ENCODE measurements at places on chromosomes 16 and 17.

DNA sequence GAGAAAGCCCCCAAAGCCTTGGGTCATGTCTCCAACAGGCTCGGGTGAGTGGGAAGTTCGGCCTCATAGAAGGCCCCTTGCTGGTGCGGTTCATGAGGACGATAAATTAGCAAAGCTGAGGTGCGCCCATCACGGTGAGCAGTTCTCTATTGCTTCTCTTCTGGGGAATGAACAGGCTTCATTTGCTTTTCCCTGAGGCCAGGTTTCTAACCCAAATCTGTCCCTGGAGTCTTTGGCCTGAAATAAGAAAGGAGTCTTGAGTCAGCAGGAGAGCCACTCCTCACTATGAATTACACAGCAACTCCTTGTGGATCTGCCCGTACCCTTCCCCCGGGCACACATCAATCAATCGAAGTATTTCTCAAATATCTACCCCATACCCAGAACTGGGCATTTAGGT, 94.6 kb downstream of the YPEL2 start:
- no peak for DNase-seq

DNA sequence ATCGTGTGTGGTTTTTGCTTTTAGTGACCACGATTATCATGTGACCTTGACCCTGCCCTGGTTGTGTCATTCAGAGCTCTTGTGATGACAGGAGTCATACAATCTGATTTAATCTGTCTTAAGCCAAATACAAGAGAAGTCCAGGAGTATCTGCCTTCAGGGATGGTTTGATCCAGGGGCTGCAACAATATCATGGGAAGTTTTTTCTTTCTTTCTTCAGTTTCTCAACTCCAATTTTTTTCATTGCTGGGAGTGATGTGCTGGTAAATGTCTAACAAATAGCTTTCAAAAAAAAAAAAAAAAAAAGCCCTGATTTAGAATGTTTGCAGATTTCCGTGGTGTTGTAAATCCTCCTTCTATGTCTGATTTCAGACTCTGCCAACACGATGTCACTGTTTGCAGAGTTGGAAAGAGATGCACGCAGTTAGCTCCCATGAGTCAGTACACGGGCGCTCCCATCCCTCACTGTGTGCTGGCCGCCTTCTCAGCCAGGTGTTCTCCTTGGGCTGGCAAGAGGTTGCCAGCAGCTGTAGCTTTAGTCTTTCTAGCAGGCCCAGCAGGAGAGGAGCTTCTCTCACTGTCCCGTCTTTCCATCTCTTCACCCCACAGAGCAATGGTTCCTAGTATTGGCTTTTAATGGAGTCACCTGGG, 229.7 kb downstream of the SNX29 start:
- no peak for DNase-seq

GRCh38 chr17:3888343-3889171, 4.3 kb downstream of the CAMKK1 start:
- DNase-seq: no peak

DNA sequence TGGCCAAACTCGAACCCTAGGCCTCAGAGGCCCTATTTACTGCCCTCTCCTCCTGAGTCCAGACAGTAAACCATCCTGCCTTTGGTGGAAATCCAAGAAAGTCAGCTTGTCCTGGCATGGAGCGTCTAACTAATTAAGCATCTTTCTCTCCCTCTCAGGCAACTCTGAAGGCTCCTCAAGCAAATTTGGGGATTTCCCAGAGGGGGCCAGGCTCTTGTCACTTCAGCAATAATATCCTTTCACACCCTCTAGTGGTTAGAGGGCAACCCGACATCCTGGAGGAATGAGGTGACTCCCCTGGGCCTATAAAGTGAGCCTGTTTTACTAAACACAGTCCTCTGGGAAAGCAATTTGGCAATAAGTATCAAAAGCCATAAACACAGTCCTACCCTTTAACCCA, 60.4 kb downstream of the NOG start:
- DNase-seq: peak; percentile 47

GRCh38 chr16:11503566-11503965, 83.2 kb downstream of the LITAF start:
- DNase-seq: no peak

DNA sequence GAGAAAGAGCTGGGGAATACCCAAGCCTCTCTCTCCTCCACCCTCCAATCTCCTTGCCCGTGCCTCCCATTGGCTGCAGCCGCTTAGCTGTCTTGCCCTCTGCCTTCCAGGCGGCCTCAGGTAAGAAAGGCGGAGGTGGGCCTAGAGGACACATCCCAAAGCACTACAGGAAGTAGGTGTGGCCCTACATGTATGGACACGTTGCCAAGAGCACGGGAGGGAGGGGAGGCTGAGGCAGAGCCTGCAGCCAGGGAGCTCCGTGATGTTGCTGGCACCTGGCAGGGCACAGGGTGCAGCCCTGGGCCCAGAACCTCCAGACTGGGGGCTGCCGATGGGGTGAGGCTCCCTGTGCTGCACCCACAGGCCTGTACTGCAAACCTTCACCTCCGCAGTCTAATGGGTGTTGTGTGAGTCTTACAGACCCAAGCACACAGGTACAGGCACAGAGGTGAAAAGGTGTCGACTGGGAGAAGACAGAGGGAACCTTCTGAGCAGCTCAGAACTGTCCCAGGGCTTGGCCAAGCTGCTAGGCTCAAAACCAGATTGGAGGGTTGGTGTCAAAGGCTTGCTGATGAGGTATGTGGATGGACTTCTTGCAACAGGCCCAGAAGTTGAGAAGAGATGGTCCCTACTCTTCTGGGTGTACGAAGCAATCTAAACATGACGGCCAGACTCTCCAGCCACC, 23.5 kb upstream of the FOXK2 start:
- DNase-seq: no peak

GRCh38 chr17:10063730-10064241, 134.6 kb downstream of the GAS7 start:
- no peak for DNase-seq

DNA sequence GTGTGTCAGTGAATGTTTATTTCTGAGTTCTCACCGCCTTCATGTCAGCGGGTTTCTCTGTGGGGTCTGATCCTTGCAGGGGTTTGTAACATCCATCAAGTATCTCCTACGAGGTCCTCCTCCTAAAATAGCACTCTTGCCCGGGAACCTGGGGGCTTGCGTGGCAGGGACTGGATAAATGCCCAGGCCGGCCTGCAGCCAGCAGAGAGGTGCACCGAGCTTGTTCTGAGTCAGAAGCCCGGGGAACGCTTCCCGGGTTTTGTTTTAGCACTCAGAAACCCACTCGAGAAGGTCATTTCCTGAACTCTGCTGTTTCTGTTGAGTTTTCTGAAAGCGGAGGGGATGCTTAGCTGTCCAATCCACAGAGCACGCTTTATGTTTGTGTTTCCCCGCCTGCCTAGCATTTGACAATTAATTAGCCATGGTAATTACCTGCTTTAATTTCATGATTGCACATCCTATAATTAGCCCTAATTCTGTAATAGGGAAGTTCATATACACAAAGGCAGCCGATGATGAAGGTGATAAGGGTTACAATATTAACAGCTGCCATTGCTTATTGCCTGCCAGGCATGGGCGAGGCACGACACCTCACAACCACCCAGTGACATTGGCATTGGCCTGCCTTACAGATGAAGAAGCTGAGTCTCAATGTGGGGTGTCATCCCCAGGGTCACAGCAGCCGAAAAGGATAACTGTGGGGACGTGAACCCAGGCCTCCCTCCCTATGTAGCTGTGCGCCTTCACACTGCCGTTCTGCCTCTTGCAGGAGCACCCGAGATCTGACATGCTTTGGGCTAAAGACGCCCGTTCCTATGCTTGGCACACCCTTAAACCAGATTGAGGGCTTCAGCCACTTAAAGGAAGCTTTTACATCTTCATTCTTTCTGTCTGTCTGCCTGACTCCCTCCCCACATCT, 333.1 kb downstream of the CPPED1 start:
- DNase-seq: no peak

GRCh38 chr16:21650521-21650920, 1.9 kb downstream of the IGSF6 start:
- no peak for DNase-seq

- no peak for DNase-seq
Measured at GRCh38 chr17:17990282-17990681, 17.6 kb downstream of the DRC3 start.

DNA sequence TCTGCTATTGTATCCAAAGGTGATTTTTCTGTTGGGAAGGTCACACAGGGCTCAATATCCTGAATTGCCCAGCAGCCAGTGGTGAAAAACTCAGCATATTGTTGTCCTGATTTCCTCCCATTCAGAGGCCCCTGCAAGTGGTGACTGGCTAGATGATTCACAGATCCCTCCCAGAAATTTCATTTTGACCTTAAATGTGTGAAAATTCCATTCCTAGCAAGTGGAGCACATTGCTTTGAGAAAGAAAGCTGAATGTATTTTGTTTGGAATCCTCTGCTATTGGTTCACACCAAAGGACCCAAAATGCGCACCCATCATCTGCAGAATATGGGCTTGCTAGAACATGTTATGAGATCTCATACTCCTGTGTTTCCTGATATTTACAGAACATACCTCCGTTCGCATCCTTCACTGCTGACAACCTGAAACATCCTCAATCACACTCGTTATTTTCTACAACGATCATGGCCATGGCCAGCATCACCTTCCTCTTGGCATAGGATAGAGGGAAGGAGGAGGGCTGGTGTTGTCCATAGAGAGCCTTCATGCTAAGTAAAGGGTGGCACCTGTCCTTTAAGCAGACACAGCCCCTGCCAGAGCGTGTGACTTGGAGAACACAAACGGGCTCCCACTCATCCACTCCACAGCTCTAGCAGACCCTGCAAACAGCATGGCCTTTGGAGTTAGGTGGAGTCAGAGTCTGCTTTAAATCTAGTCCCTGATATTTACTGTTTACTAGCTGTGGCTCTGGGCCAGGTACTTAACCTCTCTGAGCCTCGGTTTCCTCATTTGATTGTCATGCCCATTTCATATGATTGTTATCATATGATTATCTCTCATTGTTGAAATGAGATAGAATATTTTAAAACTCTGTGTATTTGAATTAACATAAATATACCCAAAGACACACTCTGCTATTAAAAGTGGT, 30.4 kb upstream of the NFAT5 start:
- DNase-seq: no peak

DNA sequence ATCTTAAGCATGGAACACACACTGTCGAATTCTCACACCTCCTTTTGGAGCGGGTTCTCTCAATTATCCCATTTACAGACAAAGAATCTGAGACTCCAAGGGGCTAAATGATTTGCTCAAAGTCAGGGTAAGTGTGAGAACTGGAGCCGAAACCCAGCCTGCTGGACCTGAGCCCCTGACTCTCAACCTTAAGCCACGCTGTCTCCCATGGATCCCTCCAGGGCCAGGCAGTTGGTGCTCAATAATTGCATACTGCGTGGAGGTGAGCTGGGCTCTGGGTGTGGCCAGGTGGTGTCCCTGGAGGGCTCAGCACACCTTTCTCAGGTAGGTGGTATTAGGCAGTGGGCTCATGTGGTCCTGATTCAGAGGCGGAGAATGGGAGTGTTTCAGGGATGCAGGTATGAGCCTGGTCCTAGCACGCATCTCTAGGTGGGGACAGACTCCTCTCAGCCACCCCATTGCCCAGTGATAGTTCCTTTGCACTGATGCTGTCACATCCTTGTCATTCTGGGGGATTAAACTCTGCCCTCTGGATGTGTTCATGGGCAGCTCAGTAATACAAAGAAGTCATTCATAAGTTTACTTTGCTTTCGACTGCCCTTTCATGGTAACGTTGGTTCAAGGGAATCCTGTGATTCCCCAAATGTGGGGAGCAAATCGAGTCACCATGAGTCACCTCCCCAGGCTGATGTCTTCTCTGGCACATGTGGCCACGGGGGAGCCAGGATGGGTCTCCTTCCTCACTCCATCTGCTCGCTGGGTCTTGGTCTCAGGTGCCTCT, 399.5 kb upstream of the TNRC6C start:
- DNase-seq: no peak

GRCh38 chr16:7083096-7083495, 249.5 kb upstream of the RBFOX1 start:
- no peak for DNase-seq

DNA sequence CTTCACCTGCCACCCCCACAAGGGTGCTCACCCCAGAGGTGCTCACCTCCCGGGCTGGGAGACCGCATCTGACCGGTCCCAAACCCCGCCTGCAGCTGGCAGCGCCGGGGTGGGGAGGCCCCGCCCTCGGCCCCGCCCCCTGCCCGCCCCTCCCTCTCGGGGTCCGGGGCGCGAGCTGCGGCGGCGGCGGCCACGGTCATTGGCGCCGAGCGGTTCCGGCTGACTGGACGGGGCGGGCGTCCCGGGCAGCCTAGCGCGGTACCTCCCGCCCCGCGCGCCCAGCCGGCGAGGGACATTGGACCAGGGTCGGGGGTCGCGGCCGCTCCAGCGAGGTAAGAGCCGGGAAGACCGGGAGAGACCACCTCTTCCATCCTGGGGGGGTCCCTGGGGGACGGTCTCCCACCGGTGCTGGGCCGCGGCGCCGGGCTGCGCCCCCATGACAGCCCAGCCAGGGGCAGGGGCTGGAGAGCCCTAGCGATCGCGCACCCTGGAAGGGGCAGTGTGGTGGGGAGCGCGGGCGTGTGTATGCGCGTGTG, at the start of gene CACNG5:
Gene CACNG5 (plus strand): TSS at position 199 of the 536 bp plus-strand sequence. CDS start 42,216 bp downstream, outside the sequence.
- no peak for DNase-seq

- peak; percentile 12 for DNase-seq
Measured at GRCh38 chr16:24975428-24975889, 39.7 kb downstream of the ARHGAP17 start.

DNA sequence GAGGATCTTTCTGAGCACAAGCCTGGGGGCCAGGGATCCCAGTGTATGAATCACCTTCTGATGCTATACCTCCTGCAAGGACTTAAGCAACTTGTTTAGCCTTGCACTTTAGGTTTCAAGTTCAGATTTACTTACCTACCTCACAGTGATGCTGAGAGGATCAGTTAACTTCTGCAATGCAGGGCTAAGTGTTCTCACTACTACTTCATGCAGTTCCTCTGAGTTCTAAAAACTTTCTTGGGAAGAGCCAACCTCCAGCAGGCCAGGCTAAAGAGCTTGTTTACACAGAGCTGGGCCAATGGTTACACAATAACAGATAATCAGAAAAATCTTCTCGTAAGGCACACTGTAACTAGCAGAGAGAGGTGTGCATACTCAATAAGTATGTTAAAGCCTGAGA, 13.0 kb downstream of the VEZF1 start:
- DNase-seq: no peak

GRCh38 chr17:64781014-64781756, 119.1 kb upstream of the SMURF2 start:
- DNase-seq: no peak

DNA sequence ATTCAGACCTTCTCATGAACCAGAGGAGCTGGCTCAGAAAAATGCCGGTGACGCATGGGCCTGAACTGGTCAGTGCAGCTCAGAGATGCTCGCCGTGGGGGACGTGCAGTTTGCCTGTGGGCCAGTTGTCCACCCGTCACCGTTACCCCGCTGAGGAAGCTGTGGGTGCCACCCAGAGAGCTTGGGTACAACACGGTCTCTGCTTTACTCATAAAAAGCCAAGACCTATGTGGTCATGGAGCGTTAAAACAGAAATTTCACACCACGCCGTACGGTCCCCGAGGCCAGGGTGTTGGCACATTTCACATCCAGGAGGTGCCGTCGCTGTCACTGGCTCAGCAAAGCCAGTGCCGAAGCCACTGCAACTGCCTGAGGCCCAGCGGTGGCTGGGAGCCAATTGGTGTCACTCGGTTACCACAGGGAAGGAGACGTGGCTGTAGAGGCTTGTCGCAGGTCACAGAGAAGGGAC, 120.9 kb downstream of the METRNL start:
- peak; percentile 58 for DNase-seq
